ENCODE measurements at places on chromosomes 5 and 9.

DNA sequence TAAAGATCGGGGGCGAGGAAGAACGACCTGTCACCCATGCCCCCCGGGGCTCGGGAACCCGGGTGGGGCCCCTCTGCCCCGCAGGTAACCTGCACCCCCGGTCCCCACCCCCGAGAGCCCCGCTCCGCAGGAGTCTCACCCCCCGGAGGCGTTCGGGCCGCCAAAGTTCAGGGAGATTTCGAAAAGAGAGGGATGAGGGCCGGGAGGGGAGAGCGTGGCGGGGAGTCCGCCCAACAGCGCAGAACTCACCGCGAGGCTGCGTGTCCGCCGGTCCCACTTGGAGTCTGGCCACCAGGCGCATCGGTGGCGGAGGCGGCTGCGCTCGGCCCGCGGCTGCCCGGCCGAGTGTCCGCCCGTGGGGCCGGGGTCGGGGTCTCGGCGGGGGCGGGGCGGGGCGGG, at the start of gene PHF19:
Gene PHF19, minus strand, starts transcription at position 347 of the 399 bp plus-strand sequence. CDS start 2,447 bp downstream, outside the sequence.
- DNase-seq = no peak

DNA sequence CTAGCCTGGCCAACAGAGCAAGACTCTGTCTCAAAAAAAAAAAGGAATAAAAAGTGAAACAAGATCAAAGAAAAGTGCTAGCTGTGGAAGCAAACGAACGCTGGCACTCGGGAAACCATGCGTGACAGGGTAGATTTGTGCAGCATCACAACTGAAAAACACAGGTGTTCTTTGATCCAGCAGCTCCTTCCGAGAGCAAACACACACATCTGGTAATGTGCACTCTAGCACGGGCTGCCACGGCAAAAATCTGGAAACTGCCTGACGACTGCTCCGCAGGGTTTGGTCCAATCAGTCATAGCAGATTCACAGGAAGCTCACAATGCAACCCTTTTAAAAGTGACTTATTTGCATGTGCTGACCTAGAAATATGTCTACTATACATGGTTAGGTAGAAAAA, 80.0 kb downstream of the SYK start:
- no peak for DNase-seq

- DNase-seq = no peak
Observed at GRCh38 chr5:101431201-101431600, 528.1 kb upstream of the ST8SIA4 start.

DNA sequence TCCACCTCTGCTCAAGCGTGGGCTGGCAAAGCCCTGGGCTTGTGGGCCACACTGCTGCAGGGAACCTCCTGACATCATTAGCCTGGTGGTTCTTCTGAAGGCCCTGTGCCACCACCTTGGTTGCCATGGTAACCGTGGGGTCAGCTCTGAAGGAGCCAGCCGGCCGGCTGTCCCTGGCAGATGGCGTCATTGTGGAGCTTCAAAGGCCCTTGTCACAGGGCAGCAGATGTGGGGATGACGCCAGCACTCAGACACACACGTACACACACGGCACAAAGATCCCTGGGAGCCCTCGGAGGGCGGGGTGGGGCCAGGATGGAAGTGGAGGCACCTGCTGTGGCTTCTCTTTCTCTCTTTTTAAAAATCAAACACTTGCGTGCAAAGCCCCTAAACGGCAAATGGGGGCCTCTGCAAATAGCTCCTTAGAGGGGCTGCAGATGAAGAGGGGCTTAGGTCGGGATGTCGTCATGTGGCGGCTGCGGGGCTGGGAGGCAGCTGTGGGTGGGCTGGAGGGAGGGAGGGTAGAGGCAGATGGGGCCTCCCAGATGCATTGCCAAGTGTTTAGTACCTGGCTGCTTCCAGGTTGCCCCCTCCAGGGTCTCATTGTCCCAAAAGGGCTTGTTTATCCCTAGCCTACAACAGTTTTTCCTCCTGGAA, 19.5 kb upstream of the RPL26L1 start:
- DNase-seq = no peak

GRCh38 chr5:161385027-161385426, 161.5 kb downstream of the GABRB2 start:
- no peak for DNase-seq
